ENCODE measurements at places on chromosomes 1 and 21.

GRCh38 chr1:216807696-216808095 lies 84.5 kb upstream of the ESRRG start:
- no peak for DNase-seq

DNA sequence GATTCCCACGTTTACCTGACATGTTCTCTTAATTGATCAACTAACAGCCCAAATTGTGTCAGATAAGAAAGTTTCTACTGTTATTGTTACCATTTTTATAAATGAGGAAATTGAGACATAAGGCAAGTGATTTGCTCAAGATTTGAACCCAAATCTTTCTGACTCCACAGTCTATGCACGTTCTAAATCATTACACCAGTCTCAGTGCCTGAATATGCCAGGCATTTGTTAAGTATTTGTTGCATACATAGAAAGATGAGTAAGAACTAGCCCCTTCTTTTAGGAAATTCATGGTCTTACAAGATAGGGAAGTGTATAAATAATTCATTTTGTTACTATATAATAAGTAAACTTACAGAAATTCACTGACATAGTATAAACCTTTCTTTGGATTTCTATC lies 7.1 kb upstream of the CD101 start:
- no peak for DNase-seq

DNA sequence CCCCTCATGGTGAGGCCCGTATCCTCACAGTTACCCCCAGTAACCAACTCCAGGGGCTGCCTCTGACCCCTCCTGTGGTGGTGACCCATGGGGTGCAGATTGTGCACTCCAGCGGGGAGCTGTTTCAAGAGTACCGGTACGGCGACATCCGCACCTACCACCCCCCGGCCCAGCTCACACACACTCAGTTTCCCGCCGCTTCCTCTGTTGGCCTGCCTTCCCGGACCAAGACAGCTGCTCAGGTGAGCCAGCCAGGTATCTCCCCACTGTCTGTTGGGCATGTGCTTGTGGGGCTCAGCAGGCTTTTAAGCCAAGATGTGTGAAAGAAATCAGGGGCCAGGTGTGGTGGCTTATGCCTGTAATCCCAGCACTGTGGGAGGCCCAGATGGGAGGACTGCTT lies 39.9 kb downstream of the ZBTB17 start:
- DNase-seq, result no peak

DNA sequence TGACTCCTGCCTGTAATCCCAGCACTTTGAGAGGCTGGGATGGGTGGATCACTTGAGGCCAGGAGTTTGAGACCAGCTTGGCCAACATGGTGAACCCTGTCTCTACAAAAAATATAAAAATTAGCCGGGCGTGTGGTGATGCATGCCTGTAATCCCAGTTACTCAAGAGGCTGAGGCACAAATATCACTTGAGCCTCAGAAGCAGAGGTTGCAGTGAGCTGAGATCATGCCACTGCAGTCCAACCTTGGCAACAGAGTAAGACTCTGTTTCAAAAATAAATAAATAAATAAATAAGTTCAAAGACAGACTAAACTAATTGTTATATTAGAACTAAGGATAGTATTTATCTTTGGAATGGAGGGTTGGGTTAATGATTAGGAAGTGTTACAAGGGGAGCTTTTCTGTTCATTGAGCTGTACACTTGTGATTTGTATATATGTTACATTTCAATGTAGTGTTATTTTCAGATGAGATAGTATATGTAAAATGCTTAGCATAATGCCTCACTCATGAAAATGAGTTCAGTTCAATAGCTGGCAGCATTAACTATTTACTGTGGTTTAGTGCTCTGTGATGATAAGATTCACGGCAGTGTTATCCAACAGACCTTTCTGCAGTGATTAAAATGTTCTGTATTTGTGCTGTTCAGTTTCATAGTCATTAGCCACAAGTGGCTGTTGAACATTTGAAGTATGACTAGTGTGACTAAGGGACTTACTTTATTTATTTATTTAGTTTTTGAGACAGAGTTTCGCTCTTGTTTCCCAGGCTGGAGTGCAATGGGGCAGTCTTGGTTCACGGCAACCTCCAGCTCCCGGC lies 47.7 kb downstream of the OSBPL9 start:
- no peak for DNase-seq

- DNase-seq, result no peak
These were observed 25.2 kb upstream of the DUSP23 start for GRCh38 chr1:159755451-159756007.

DNA sequence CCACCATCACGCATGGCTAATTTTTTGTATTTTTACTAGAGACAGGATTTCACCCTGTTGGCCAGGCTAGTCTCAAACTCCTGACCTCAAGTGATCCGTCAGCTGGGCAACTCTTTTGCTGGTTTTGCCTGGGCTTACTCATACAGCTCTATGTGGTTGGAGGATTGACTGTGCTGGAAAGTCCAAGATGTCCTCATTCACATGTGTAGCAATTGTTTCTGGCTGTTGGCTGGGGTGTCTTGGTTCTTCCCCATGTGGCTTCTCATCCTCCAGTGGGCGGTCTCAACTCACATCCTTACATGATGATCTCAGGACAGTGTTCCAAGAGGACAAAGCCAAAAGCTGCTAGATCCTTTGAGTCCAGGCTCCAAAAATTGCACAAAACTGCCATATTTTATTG lies 53.3 kb downstream of the TEX35 start:
- no peak for DNase-seq
